ENCODE measurements at places on chromosomes 11 and 22.
A peak's percentile ranks its signal among the peaks of the same experiment; 100 is the strongest.

- peak; percentile 55 for DNase-seq
These were observed 18.2 kb downstream of the TEAD1 start for GRCh38 chr11:12692229-12693075.

DNA sequence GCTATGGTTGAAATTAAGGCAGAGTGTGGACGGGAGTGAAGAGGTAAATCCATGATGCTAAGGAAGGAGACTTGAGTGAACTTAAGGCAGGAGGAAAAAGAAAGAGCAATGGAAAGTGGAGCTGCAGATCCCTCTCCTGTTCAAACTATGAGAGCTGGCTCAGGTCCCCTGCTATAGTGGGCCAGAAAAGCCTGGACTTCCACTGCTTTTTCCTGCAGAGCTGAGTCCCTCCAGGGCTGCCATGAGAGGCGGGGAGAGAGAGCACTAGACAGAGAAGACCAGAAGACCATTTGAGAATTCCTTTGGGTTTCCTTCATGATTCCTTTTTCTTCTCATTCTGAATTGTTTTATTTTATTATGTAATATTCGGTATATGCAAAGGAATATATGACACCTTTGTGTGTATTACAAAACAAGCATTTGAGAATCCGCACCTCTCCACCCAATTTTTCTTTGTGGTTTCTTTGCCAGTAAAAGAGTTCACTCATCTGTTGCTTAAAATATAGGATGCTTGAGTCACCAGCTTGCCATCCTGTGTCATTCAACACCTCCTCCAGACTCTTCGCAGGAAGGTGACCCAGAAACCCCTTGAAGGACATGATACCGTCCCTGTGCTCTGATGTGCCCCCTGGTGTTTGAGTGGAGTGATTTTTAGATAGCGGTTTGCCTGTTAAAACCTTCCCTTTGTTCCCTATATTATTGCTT is 24.4 kb downstream of the SREBF2 start:
- peak; percentile 61 for DNase-seq

GRCh38 chr11:72478669-72479068 is 44.3 kb upstream of the CLPB start:
- DNase-seq: no peak

GRCh38 chr11:73582653-73583052 is 15.3 kb downstream of the FAM168A start:
- DNase-seq: no peak

- DNase-seq: no peak
These were observed 75.2 kb downstream of the DGCR2 start for GRCh38 chr22:19046719-19047609.

- no peak for DNase-seq
These were observed 61.6 kb upstream of the KCNQ1OT1 start for GRCh38 chr11:2761131-2762030.

DNA sequence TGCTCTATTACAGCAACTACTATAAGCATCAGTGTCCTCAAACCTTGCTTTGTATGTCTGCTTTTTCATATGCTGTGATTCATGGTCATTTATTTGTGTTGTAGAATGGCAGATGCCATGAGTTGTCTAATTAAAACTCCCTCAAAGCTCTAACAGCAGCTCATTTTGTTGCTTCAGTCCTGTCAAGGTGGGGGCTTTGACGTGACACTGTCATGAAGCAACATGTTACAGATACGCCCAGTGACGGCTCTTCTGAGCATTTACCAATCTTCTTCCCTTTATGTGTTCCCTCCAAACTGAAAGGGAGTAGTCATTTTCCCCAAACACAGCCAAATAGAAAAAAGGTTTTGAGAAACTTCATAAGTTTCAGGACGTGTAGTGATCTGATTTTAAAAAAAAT is 106.7 kb downstream of the DBX1 start:
- DNase-seq: no peak

GRCh38 chr11:22991196-22991595 is 130.9 kb upstream of the CCDC179 start:
- DNase-seq: no peak

DNA sequence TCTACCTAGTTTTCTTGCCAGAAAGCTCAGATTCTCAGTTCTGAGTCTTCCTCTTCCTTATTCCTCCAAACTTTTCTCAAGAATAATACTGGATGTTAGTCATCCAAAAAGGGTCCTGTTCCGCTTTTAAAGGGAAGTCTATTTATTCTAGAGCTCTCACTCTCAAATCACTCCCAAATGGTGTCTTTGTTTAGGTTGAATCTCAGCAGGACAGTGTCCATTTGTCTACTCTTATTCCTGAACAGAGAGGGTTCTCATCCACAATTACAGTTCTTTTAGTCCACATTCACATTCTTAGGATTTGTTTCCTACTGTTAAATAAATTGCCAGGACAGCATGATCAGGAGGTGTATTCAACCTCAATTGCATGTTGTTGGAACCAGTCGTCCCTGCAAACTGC is 61.3 kb downstream of the MUC15 start:
- no peak for DNase-seq

- DNase-seq: peak; percentile 76
These were observed 15.8 kb downstream of the CYB5R2 start for GRCh38 chr11:7657306-7658025.

DNA sequence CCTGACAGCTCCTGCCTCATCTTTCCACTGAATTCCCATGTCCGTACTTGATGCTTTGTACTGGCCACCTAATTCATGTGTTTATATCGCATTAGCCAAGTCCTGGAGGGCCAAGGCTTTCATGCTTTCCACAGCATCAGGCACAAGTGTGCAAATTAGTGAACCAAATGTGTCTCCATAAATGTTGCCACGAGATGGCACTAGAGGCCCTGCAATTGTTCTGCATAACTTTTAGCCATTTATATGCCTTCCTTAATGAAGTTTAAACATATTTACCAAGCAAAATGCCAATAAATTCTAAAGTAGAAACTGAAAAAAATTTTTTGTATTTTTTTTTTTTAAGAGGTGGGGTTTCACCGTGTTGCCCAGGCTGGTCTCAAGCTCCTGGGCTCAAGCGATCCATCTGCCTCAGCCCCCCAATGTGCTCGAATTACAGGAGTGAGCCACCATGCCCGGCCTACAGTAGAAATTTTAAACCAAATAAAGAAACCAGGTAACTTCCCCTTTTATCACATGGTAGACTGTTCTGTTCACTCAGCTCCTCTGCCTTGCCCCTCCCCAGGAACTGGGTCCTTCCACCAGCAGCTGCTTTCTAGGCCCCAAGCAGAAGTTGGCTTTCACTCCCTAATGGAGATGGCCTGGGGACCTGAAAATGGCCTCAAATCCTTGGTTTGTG is 20.8 kb upstream of the IL18BP start:
- DNase-seq: peak; percentile 34

GRCh38 chr22:39177456-39177775 is 24.9 kb upstream of the CBX7 start:
- DNase-seq: peak; percentile 23

GRCh38 chr22:35615156-35615555 is 2.0 kb downstream of the MB start:
- DNase-seq: no peak

- no peak for DNase-seq
These were observed 6.8 kb downstream of the CDKN1C start for GRCh38 chr11:2878782-2879181.

- no peak for DNase-seq
These were observed 36.5 kb upstream of the APLNR start for GRCh38 chr11:57273448-57274058.

DNA sequence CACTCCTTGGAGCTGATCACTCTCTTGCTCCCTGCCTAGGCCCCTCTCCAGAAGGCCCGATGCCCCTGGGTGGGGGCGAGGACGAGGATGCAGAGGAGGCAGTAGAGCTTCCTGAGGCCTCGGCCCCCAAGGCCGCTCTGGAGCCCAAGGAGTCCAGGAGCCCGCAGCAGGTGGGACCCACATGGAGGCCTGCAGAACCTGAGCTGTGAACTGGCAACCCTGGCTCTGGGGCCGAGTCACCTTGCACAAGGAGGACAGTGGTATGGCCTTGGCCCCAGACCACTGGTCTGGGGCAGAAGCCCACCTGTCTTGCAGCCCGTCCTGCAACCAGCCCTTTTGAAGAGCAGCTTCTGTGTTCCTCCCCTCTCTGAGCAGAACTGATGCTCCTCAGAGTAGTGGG is 6.2 kb downstream of the SCO2 start:
- no peak for DNase-seq

DNA sequence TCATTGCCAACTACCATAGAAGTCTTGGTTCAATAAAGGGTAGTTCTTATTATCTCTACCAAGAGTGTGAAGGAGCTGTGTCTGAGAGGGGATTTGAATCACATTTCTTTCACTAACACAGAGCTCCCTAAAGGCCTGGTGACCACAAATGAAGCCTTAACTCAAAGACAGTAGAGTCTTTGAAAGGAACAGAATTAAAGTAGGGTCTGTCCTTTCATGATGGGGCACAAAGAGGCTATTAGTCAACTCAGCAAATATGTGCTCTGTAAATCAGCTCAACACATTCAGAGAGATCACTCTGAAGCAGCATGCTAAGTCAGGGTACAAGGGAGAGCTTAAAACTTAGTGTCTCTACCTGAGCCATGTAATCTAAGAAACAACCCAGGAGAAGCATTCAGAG is 212.4 kb upstream of the SYN3 start:
- no peak for DNase-seq

DNA sequence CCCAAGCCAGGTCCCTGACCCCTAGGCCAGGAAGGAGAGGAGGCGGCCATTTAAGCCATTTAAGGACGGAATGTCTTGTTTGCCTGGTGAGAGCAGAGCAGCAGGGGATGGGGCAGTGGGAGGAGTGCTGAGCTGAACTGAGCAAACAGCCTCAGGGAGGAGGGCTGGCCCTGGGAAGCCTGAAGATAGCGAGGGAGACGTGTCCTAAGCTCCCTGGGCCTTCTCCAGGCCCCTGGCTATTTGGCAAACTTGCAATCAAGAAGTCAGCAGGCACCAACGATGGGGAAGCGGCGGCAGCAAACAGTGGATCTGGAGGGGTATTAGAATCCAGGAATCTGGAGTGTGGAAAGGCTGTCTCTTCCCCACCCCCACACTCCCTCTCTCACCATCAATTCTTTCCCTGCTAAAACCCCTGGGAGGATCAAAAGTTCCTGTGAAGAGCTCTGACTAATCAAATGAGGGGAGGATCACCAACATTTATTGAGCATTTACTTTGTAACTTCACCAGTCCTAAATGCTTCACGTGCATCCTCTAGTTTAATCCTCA is 8.8 kb downstream of the BCL9L start:
- no peak for DNase-seq

- no peak for DNase-seq
These were observed 2.4 kb downstream of the TRIM44 start for GRCh38 chr11:35664977-35665441.

DNA sequence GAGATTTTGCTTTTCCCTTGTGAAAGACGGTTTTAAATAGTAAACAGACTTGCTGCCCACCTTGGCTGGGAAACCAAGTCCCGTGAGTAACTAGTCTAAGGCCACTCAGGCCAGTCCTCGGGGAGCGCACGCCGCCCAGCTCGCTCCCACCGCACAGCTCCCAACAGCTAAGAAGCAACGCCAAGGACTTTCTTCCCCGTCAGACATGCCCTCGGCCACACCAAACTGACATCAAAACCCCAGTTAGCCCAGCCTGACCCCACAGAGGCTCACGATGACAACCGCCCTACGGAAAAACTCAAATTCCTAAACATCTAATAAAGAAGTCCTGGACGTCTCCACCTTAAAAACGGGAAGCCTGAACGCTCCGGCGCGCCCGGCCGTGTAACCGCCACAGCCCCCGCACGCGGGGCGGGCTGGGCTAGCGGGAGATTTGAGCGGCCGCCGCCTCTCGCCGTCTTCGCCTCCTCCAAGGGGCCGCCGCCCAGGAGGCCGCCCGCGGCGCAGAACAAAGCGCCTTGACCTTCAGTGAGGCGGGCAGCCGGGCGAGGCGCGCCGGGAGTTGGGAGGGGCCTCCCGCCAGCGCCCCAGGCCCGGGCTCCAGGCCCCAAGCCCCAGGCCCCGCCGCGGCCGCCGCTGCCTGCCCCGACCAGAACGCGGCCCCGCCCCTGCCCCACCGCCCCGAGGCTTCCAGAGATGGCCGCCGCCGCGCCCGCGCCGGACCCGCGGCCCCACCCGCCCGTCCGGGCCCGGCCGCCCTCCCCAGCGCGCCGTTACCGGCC is 486 bp downstream of the NAP1L4 start:
- peak; percentile 74 for DNase-seq

DNA sequence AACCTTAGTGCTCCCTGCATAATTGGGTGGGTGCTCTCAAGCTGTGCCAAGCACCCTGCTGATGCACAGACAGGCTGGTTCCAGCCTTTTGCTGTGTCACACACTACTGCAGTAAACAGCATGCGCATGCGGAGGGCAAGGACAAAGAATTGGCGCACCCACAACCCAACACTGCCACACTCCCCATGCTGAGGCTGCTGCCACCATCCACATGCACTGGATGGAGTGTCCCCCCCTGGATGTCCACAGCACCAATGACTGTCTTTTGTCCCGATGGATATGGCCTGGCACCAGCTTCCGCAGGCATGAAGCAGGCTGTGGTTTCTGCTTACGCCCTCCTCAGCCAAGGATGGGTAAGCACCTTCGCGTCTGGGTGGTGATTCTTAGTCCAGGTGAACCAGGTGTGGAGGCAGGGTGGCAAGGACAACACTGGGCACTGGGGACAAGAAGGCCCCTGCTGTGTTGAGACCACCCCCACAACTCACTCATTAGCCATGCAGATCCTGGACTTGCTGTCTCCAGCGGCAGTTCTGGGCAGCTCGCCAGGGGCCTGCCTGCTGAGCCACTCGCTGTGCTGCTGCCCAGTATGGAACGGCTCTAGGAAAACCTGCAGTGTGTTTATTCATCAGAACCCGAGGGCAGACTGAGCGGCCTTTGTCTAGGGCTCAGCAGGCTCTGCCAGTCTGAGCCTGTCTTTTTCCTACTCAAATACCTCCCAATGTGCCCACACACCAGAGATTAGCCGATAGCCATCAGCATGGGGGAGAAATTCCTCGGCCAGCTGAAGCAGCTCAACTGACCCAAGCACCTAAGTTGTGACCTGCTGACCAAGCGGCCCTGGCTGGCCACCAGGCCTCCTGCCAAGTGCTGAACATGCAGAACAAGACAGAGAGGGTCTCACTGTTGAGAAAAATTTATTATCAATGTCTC is 8.2 kb upstream of the NAP1L4 start:
- DNase-seq: no peak

DNA sequence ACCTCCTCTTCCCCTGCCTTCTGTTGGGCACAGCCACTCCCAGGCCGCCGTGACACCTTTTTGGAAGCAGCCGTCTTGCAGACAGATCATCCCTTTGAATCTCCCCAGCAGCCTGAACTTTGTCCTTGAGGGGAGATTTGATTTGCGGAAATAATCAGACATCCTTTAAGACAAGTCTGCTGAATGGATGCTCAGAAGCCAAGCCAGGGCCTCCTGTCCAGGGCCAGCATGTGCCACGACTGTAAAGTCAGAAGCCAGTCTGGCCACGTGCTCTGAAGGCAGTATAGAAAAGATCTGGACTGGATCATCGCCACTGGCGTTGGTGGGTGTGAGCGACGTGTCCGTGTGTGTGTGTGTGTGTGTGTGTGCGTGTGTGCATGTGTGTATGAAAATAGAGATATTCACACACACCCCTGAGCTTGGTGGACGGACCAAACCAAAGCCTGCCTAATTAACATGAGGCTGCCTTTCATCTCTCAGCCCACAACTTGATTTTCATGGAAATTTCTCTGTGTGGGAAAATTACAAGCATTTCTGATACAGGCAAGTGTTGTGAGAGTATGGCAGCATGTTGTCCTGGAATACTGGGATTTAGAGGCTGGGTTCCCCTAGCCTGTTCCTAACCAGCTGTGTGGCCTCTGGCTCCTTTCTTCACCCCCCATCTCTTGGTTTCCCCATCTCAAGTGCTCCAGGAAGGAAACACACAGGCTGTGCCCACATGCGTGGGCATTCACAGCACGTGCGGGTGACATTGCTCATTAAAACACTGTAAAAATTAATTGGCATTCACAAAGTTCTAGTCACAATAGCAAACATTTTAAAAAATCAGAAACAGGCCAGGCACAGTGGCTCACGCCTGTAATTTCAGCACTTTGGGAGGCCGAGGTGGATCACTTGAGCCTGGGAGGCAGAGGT is 61.8 kb upstream of the WNT7B start:
- no peak for DNase-seq

All from NCI-H82 (cell line).